ENCODE measurements at places on chromosomes 5 and 9.

GRCh38 chr5:56290378-56291078 lies 57.4 kb upstream of the ANKRD55 start:
- DNase-seq: no peak

GRCh38 chr9:112570671-112571167 lies 84.1 kb downstream of the KIAA1958 start:
- no peak for DNase-seq

DNA sequence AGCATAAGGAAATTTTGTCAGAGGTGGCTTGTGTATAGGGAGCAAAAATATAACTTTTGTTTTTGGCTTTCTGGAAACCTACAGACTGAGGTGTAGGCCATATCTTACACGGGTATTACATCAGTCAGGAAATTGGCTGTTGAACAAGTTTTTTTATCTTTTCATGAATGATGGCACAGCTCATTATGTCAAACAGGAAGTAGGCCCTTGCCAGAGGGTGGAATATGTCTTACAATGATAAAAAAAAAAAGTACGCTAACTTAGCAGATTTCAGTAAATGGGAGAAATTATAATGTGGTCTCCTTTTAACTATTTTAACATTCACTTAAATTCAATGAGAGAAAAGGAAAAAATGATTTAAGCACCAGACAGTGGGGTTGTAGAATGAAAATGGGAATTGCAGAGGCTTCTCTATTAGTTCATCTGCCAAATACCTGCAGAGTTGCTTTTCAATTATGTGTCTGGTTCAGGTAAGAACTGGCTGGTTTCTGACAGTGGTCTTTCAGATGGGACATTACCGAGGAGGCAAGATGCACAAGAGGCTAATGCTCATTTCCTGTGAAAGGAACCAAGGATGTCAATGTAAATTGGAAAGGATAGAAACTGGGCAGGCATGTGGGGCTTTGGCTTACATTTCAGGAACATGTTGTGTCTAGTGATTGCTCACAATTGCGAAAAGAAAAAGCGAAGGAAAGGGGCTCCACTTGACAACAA lies 169.9 kb downstream of the NNT start:
- no peak for DNase-seq

GRCh38 chr5:82613891-82614290 lies 335.7 kb upstream of the RPS23 start:
- DNase-seq: no peak

DNA sequence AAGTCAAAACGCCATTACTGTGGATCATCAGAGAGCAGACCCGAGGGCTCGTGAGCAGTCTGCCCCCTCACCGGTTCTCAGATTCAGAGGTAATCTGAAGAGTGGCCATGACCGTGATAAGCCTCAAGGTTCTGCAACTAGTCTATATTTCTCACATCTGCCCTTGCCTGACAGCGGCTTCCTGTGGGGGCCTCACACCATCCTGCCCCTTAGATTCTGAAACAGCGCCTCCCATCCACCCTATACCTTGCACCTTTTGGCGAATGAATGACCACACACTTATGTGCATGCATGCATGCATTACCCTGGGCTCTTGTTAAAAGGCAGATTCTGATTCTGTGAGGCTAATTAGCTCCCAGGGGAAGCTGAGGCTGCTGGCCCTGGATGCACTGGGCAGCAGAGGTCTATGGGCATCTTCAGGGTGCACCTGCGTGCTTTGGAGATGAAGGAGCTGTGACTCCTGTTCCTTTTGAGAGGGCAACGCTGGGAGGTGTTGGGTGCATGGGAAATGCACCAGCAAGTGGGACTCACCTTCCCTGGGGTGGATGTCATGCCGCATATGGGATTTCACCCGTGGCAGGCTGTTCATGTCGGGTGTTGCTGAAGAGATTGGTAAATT lies 7.8 kb upstream of the GADD45G start:
- DNase-seq: no peak

GRCh38 chr5:17907094-17907493 lies 272.8 kb downstream of the TAF11L14 start:
- no peak for DNase-seq

DNA sequence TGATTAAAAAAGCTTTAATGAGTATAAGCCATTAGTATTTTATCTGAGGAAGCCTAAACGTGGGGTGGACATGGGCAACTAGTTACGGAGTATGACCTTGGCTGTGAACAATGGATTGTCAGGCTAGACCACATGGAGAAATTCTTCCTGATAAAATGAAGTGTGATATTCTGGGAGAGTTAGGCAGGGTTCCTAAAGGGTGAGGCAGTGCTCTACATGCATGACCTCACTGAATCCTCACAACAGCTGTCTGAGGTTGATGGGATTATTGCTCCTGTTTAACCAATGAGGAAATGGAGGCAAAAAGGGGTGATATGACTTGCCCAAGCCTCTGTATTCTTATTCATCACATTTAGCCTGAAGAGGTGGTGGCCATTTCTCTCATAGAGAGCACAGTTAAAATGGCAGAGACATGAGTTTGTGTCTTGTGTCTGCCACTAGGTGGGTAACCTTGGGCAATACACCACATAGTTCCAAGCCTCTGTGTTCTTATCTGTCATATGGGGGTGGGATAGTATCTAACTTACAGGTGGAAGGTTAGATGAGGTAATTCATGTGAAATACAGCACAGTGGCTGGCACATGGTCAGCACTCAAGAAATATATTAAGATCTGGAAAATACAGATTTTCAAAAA lies 96.1 kb upstream of the NR3C1 start:
- DNase-seq: no peak

GRCh38 chr5:151110122-151110681 lies 29.4 kb upstream of the TNIP1 start:
- no peak for DNase-seq

GRCh38 chr5:124538191-124538590 lies 208.2 kb downstream of the ZNF608 start:
- DNase-seq: no peak

- no peak for DNase-seq
Measured at GRCh38 chr5:123916345-123917121, 404.6 kb downstream of the CSNK1G3 start.

GRCh38 chr5:159695741-159696294 lies 220.5 kb upstream of the ADRA1B start:
- no peak for DNase-seq

GRCh38 chr9:19231904-19232822 lies 1.7 kb downstream of the DENND4C start:
- no peak for DNase-seq

DNA sequence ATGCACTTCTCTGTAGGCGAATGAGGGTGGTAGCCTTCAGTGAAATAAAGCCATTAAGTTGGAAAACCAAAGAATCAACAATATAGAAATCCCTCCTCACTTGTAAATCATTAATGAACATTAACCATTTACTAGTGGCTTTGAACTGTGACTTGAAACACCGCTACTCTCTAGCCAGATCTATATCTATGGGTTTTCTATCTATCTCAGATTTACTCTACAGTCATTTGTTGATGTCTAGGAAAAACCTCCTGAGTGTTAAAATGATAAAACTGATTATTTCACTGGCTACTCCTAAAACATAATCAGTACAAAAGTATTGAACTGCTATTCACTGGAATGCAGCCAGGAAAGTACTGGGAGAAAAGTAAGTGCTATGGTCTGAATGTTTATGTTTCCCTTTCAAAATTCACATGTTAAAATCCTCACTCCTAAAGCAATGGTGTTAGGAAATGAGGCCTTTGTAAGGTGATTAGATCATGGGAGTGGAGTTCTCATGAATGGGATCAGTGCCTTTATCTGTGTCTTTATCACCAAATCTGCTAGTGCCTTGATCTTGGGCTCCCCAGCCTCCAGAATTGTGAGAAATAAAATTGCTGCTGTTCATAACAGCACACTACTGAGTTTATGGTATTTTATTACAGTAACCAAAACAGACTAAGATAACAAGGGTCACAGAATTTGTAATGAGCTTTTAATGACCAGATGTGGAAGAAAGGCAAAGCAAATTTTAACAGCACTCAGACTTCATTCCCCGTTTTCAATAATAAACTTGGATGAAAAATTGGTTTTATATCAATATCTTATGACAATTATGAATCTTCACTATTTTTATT lies 8.6 kb upstream of the OXCT1 start:
- DNase-seq: no peak

- DNase-seq: no peak
Measured at GRCh38 chr5:127019928-127020327, 10.4 kb downstream of the MARCHF3 start.

GRCh38 chr9:127942216-127943010 lies 4.8 kb upstream of the DPM2 start:
- no peak for DNase-seq

DNA sequence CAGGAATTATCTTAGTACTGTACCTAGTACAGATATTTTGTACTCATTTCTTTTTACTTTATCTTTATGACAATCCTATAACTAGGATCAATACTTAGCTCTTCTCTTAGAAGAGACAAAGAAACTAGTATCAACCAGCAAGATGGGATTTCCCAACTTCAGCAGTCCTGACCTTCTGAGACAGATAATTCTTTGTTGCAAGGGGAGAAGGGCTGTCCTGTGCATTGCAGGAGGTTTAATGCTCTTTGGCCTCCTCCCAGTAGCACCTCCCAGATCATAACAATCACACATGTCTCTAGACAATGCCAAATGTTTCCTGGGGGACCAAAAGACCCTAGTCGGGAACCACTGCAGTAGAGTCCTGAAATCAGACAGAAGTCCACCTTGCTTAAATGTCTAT lies 424.3 kb upstream of the DMAC1 start:
- DNase-seq: no peak

- DNase-seq: no peak
Measured at GRCh38 chr5:91345461-91345860, 37.7 kb downstream of the ARRDC3 start.

DNA sequence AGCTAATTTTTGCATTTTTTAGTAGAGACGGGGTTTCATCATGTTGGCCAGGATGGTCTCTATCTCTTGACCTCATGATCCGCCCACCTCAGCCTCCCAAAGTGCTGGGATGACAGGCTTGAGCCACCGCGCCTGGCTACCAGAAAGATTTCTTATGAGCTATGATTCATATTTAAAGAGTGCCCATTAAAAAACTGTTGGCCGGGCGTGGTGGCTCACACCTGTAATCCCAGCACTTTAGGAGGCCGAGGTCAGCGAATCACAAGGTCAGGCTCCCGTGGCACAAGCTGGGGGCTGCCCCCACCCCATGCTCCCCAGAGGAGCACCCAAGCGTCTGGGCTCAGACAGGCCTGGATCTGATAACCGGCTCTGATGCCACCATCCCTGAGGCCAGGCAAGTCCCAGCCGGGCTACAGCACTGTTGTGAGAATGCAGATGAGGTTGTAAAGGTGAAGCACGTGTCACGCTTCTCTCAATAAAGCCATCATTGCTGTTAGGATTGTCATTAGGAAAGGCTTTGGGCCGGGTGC lies 13.9 kb downstream of the QRFP start:
- DNase-seq: no peak

DNA sequence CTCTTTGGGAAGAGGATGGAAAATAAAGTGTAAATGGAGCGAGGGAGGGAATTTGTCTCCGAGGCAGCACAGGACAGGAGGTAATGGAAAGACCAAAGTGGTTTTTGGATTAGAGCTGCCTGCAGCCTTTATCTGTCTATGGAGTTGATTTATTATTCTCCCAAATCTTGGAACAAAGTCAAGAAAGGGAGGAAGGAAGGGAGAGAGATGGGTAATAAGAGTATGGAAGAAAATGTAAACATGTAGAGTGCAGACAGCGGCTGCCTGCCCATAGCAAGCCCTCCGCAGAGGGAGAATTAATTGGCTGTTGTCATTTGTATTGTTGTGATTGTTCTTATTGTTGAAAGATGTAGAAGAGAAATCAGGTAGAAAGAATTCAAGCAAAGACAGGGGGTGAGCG lies 15.7 kb downstream of the KCNIP1 start:
- no peak for DNase-seq

DNA sequence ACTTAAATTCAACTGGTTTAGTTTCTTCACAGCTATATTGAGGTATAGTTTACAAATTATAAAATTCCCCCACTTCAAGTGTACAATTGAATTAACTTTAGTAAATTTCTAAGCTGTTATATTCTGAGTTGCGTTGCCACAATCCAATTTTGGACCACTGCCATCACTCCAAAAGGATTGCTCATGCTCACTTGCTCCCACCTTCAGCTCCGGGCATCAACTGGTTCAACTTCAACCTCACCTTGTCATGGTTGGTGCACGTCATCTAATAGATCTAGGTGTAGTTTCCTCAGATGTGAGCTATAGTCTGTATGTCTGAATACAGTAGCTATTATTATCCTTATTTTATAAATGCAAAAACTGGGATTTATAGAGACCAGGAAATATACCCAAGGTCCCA lies 942.5 kb upstream of the WWC1 start:
- DNase-seq: no peak

DNA sequence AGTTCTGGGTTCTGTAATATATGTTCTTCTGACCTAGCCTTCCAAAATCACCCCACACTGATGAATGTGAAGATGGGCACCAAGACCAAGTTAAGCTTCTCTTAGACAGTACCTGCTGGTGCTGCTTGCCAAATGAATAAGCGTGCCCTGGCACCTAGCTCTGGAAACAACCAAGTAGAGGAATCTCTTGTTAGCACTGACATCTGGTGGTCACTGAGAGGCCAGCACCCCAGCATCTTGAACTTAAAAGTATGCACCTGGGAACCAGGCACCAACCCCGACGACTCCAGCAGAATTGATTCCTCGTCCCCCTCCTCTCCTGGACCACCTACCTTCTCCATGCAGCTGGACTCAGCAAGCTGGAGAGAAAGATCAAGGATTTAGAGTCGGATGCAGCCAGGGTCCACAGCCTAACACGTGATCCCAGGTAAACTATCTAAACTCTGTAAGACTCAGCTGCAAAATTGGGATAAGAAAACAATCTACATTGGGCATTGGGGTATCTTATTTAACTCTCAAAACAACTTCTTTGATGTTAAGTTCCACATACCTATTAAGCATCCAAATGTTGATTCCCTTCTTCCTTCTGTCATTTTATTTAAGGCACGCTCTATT lies 89.8 kb downstream of the SLC1A3 start:
- no peak for DNase-seq

DNA sequence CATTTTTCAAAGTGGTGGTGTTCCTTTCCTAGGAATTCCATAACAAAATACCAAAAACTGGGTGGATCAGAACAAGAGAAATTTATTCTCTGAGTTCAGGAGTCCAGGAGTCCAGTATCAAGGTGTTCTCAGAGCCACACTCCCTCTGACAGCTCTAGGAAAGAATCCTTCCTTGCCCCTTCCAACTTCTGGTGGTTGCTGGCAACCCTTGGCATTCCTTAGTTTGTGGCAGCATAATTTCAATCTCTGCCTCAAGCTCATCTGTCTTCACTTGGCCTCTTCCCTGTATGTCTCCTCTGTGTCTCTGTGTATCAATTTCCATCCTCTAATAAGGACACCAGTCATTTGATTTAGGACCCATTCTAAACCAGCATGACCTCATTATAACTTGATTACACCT lies 243.7 kb downstream of the MPDZ start:
- no peak for DNase-seq

DNA sequence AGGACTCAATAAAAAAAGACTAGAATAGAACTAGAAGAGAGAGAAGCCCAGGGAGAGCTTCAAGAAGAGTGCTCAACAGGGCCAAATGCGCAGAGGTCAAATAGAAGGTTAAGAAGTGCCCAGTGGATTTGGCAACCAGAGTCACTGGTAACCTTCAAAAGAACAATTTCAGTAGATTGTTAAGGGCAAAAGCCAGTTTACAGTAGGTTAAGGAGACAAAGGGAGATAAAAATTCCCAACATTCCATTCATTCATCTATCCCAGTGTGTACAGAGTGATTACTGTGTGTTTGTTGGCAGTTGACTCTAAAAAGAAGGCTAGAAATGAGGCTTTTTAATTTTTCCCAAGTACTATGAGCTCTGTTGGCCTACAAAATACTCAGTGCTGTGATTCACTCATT lies 69.4 kb downstream of the RIGI start:
- no peak for DNase-seq

GRCh38 chr5:62661126-62661525 lies 82.5 kb downstream of the LRRC70 start:
- no peak for DNase-seq

Data from stimulated activated CD4-positive, alpha-beta T cell treated with anti-CD3 and anti-CD28 coated beads, TNF-alpha, amount 100 ng/mL, for 1 hour (primary cell).